Stimulated activated memory B cell treated with anti-CD40 and anti-IgM and Interleukin-4, amounts not matched to agents 10 μg/mL and 1 μg/mL and 100 μg/mL, for 72 hours (primary cell): ENCODE measurements at places on chromosomes 16 and 17.

DNA sequence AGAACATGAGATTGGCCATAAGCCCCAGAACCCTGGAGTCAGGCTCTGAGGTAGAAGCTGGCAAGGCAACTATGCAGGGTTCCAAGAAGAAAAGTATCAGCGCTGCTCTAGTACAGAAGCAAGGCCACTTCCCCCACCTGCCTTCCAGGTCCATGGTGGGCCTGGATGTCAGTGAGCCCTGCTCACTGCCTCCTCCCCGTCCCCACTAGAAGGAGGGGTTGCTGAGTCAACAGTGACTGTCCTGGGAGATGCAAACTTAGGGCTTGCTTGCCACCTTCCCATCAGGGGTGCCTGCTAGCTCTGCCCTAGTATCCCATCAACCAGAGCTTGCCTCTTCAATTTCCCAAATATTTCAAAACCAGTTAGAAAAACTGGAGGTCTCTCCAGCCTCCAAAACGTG lies 29.6 kb upstream of the SREBF1 start:
- ATAC-seq = no peak

DNA sequence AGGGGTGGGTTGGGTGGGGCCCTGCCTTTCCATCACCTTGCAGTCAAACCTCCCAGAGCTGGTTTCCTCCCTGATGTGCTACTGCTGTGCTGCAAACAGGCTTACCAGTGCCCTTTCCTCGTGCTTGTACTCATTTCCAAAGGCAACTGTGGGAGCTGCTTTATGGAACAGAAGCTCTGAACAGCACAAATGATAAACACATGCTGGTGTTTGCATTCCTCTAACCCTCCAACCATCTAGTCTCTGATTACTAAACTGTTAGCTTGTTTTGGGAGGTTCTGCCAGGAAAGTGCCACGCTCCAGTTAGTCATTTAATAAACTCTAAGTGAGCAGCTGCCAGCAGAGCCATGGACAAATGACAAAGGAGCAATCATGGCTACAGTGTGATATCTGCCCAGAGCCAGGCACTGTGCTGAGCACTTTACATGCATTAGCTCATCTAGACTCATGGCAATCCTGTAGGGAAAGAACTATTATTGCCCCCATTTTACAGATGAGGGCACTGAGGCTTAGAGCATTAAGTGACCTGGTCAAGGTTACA lies 110.4 kb downstream of the VAT1L start:
- no peak for ATAC-seq

DNA sequence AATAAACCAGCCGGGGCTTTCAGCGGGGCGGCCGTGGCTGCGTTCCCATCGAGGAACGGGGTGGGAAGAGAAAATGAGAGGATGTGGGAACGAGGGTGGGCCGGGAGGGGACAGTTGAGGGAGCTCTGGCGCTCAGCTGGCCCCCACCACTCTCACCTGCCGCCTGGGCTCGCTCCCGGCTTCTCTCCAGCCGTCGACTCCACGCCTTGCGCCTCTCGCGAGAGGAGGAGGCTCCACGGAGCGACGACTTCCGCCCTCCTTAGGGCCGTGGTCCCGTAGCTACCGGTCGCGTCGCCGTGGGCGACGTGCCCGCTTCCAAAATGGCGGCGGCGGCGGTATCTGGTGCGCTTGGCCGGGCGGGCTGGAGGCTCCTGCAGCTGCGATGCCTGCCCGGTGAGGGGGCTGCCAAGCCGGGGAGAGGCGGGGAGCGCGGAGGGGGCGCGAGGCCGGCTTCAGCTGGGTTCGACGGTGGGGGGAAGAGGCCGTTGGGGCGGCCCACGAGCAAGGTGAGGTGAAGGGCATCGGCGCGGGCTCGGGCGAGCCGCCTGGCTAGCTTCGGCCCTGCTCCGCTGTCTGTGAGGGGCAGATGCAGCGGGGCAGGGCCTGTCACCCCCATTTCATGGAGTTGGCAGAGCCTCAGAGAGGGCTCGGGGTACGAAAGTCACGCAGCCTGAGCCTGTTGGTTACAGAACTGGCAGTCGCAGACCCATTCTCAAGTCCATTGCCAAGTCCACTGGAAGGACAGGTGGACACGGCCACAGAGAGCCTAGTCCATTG lies at the start of the genes CIAPIN1 and COQ9:
Gene CIAPIN1 (minus strand): TSS at position 200 of the 777 bp plus-strand sequence. CDS start 6,457 bp downstream, outside the sequence.
Gene COQ9 (plus strand): TSS at position 294 of the 777 bp plus-strand sequence. CDS start 27 bp downstream, at position 321.
- peak; percentile 100 for ATAC-seq

DNA sequence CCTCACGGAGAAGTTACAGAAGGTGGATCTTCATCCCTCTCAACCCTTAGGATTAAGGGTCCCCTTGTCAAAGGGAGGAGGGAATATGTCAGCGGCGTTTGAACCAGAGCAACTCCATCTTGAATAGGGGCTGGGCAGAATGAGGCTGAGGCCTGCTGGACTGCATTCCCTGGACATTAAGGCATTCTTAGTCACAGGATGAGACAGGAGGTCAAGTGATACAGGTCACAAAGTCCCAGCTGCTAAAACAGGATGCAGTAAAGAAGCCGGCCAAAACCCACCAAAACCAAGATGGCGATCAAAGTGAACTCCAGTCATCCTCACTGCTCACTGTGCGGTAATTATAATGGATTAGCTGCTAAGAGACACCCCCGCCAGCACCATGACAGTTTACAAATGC lies 36.7 kb downstream of the RBFOX3 start:
- no peak for ATAC-seq

- no peak for ATAC-seq
These were observed 40.7 kb upstream of the SLC38A10 start for GRCh38 chr17:81335773-81336157.

GRCh38 chr17:3658784-3659449 lies 9.5 kb downstream of the TAX1BP3 start:
- ATAC-seq = no peak

- no peak for ATAC-seq
These were observed 267.3 kb downstream of the MAP2K4 start for GRCh38 chr17:12287953-12288352.

- ATAC-seq = no peak
These were observed 15.2 kb upstream of the IL34 start for GRCh38 chr16:70630960-70631745.

DNA sequence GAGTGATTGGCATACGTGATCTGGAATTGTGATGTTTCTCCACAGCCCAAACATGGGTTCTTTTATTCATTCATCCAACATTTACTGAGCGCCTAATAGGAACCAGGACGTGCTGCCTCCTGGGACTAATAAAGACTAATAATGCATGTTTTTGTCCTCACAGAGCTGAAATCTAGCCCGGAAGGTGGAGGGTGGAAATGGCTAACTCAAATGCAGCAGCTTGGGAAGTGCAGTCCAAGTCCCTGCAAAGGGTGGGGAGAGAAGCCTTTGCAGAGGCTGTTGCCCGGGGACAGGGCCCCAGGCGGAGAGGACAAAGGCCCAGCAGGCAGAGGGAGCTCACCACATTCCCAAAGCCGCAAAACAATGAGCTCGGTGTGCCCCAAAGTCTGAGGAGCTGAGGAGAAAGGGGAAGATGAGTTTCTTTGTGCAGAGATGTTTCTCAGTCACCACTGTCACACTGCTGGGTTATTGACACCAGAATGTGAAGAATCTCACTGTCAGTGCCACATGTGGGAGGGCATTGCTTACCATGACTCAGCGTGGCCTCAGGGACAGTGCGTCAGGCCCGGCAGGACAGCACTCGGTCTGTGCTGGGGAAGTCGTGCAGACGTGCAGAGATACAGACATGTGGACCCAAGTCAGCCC lies 118.2 kb upstream of the CHMP6 start:
- no peak for ATAC-seq

DNA sequence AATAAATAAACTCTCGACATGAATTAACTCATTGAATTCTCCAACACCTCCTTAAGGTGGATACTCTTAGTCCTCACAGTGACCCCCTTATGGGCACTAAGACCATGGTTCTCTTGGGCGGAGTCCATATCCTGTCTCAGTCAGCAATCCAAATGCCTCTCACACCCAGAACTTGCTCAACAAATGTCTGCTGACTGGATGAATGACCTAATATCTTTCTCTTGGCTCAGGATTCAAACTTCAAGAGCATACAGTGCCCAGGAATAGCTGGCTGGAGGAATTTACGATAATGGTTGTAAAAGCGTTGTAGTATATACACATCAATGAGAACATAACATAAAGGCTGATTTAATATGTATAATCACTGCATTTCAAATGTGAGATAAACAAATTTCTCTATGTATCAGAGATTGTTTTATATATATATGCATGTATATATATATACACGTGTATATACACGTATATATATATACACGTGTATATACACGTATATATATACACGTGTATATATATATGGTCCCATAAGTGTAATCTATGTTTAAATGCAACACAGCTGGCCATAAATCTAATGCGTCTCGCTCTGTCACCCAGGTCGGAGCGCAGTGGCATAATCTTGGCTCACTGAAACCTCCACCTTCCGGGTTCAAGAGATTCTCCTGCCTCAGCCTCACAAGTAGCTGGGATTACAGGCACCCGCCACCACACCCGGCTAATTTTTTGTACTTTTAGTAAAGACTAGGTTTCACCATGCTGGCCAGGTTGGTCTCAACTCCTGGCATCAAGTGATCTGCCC lies 6.5 kb upstream of the UBB start:
- ATAC-seq = no peak

DNA sequence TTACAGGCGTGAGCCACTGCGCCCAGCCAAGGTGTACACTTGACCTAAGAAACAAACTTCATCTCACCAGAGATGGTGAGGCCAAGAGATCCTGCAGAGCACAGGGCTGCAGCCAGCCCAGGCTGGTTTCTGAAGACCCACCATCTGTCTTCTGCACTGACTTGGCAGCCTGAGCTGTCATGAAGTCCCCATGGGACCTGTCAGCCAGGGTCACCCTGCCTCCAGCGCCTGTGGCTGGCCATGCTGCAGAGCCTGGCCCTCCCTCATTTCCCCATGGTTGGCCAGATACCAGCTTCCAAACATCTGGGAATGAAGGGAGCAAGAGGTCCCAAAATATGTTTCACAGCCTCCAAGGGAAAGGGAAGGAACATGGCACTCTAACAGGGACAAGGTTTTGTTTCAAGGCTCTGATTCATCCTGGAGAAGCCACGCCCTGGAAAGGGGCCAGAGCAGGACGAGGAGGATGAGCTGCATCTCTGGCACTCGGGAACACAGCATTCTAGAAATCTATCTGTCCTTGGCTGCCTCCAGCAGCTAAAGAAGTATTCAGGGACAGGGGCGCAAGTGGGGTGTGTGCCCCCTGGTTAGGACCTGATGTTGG lies 45.3 kb downstream of the DDX19A start:
- no peak for ATAC-seq

DNA sequence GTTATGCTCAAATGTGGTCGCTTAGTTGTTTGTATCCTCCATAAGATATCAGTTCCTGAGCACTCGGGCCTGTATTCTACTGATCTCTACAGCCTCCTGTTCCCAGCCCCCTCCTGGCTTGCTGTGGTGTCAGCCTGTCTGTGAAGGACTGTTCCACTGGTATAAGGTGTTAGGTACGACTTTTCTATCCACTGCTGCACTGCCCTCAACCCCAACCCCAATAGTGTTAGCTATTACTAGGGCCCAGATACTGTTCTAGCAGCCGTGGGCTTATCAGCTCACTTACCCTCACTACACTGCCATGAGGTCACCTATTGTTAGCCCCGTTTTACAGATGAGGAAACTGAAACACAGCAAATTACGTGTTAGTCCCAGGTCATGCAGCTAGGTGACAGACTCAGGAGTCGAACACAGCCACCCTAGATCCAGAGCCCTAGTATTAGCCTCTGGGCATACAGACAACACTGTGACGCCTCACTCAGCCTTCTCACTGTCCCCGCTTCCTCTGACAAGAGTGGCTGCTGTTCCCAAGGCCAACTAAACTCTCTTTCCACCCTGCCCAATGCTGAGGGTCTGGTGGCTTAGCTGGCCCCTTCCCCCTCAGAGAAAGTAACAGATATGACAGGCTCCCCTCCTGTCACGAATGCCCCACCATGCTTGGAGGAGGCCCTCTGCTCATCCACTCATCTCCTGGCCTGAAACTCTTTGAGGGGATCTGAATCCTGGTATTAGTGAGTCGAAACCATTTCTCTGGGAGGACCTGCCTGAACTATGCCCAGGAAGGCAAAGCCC lies 25.6 kb upstream of the ZNF652 start:
- ATAC-seq = peak; percentile 24

GRCh38 chr16:2866431-2866830 lies 8.5 kb upstream of the PRSS22 start:
- ATAC-seq = no peak

GRCh38 chr17:16351831-16352230 lies 1.4 kb downstream of the CENPV start:
- ATAC-seq = no peak

DNA sequence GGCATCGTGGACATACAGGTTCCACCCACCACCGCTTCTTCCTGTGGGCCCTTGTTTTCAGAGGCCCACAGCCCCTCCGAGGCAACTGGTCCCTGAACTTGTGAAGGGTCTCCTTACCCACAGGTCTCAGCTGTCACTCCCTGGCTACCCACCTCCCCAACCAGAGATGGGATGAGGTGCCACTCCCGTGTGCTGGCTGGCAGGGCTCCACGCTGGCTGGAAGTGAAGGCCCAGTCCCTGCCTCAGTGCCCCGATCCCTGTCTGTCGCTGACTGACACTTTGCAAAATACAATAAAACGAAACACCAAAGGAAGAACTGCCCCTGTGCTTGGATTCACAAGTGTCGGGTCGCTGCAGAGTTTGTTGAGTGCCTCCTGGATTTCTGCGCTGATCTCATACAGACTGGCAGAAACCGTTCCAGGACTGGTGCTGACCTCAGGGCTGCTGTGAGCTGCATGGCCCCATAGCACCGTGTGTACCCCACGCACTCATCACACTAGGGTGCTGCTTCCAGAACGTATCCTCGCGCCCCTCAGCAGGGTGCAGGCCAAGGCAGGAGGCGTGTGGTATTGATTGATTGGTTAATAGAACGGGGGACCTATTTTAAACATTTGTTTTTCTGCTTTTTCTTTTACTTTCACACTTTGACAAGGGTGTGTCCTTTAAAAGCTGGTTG lies 57.0 kb downstream of the PGS1 start:
- no peak for ATAC-seq

GRCh38 chr17:44118427-44119050 lies 4.9 kb downstream of the HDAC5 start:
- ATAC-seq = no peak

- ATAC-seq = no peak
These were observed 4.0 kb upstream of the BAIAP2 start for GRCh38 chr17:81030741-81031565.

DNA sequence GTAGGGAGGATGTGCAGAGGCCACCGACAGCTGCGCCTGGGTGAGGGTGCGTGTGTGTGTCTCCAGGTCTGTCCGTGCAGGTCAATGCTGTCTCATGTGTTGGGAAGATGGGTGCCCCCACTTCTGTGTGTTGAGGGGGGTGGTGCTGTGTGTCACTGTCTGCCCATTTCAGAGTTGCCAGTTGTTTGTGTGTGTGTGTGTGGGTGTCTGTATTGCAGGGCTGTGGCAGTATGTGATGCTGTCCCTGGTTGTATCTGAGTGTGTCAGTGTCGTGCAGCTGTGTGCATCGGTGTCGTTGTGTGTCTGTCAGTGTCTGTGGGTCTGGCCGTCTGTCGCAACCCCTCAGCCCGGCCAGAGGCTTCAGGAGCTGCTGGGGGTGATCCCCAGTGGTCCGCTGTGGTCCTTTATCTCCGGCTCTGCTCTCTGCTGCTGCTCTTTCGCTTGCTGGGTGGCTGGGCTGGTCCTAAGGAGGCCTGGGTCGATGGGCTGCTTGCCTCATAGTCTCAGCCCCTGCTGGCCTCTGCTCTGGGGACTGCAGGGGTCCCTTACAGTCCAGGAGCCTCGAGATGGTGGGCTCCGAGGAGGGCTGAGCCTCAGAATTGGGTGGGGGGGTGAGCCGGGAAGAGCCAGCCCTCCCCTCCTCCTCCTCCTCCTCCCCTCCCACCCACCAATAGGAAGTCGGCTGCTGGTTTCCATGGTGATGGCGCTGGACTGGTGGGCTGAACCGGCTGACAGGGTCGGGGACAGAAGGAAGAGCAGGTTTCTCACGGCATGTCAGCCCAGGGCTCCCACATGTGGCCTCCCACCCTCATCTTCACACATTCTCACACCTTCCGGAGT lies at the start of gene TSPOAP1:
Gene TSPOAP1 (minus strand): TSS at position 601 of the 840 bp plus-strand sequence. CDS start 875 bp downstream, outside the sequence.
- ATAC-seq = peak; percentile 48
